ENCODE measurements at places on chromosomes 1 and 21. TPM values are rescaled to one million over a fixed set of nuclear protein-coding genes. Genes with fewer than 3 reads are reported as not detected.

GRCh38 chr1:162551969-162552683 is 9.4 kb upstream of the UAP1 start:
- no peak for DNase-seq

DNA sequence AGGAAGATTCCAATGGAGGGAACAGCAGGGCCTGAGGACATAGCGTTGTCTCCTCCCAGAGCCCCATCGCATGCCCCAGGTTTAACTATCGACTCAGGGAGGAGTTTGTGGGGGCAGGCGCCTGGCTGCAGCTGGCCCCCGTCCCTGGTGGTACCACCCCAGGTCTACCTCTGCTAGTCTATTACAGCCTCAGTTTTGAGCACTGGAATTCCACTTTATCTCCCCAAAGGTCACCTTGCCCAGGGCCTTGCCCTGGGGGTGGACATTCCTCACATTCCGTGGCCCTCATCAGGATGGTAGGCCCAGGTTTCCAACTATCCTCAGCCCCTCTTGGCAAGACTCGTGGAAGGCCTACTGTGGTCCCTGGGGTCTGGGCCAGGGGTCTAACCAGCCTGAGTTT is 65.4 kb upstream of the SSBP3 start:
- no peak for DNase-seq

DNA sequence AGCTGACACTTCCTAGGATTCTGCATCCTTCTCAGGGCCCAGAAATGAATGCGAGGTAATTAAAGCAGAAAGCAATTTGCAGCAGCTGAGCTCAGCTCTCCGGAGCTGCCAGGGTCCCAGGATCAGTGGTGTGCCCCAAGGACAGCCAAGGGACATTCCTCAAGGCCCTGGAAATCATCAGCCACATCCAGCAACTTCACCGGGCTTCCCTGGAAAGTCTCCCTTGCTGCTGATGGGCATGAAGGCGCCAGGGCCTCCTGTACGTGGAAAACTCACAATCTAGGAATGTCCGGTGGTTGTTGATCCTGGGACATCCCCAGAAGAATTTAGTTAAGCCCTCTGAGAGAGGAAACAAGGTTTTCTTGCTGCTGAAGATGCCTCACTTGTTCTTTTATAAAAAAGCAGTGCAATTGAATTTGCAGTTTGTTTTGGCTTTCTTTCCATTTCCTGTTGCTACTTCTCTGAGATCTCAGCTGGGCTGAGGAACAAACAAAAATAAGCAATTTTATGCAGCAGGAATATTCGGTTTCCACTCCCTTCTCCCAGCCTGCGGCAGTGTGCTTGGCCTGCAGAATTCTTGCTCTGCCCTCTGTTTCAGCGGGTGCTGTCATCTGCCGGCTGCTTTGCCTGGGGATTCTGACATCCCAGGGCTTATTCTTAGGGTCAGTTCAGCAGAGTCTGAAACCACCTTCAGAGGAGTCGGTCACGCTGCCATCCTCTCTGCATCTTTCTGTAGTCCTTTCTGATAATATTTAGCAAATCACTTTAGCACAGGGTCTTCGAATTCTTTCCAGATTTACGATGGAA is 85.9 kb downstream of the TCP10L start:
- no peak for DNase-seq

DNA sequence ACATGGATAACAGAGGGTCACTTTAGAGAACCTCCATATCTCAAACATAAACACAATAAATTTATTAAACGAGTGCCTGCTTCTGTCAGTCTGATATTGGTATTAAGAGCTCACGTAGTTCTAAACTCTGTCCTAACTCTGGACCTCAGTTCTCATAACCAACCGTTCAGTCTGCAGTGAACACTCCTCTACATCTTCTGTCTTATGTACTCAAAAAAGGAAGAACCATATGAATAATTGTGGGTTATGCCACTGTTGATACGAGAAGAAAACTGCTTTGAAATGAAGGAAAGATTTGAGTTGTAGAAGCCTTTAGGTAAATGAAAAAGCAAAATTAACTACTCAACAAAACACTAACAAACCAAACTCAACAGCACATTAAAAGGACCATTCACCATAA is 53.7 kb downstream of the DPYD start:
- DNase-seq, result no peak

Gene SLX9
- 35.7 TPM for total RNA-seq

Gene OR11L1
- total RNA-seq, result not detected
